ENCODE measurements at places on chromosomes 1 and 21. TPM values are rescaled to one million over a fixed set of nuclear protein-coding genes. Genes with fewer than 3 reads are reported as not detected.

The GIPC2 gene
- 2.5 TPM for total RNA-seq

The FAM72D gene
- total RNA-seq = not detected

The MIGA1 gene
- total RNA-seq = 9.9 TPM

The LYPD8 gene
- not detected for total RNA-seq

The FMO3 gene
- 1.3 TPM for total RNA-seq

The CA14 gene
- 14.4 TPM for total RNA-seq

The LRRC53 gene
- not detected for total RNA-seq

The TMEM51 gene
- total RNA-seq = 4.7 TPM

The TCHH gene
- not detected for total RNA-seq

The LRRC8B gene
- 3.8 TPM for total RNA-seq

The CA6 gene
- total RNA-seq = 0.19 TPM

The SLC30A7 gene
- total RNA-seq = 5.5 TPM

The KCNT2 gene
- total RNA-seq = 0.81 TPM

The RGS13 gene
- not detected for total RNA-seq

The FAM151A gene
- 1.5 TPM for total RNA-seq

The ADGRB2 gene
- total RNA-seq = 16.1 TPM
